ENCODE measurements at places on chromosomes 4 and X.

- no peaks in the 10 kb centered on the region for H3K27me3 ChIP-seq
- H3K4me1 ChIP-seq: no peaks in the 10 kb centered on the region
- no peak overlapping the region for H3K4me3 ChIP-seq
Measured at GRCh38 chr4:6097581-6097980, 79.3 kb upstream of the C4orf50 start.

- H3K4me3 ChIP-seq: no peak overlapping the region
- DNase-seq: no peak
- H3K27me3 ChIP-seq: no peaks in the 10 kb centered on the region
- H3K36me3 ChIP-seq: no peaks in the 10 kb centered on the region
- H3K27ac ChIP-seq: no peak overlapping the region
Measured at GRCh38 chr4:155745984-155746383, 12.8 kb upstream of the GUCY1B1 start.

DNA sequence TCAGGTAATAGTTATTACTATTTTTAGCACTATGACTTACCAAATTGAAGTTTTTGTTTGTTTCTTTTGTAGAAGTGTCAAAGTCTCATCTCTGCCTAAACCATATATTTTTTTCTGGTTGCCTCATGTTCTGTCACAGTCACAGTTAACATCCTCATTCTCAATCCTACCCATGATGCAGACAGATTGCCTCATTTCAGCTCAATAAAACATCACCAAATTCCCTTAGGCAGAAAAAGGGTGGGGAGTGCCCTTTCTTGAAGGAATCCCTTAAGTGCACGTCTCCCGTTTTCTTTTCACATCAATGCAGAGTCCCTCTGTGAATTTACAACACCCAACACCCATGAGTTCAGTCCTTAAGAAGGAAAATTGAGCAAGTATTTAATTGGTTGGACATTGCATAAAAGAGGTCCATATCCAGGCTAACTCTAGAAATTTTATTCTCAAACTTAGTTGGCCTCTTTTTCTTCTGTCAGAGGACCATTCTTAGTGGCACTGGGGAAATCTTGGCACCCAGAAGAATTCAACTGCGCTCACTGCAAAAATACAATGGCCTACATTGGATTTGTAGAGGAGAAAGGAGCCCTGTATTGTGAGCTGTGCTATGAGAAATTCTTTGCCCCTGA lies 103.7 kb upstream of the BMPR1B start:
- H3K4me1 ChIP-seq: no peaks in the 10 kb centered on the region
- H3K4me3 ChIP-seq: no peak overlapping the region
- peaks cover 8% of the 10 kb centered on the region for H3K36me3 ChIP-seq

GRCh38 chr4:33882246-33882990 lies 2361.9 kb downstream of the ARAP2 start:
- no peaks in the 10 kb centered on the region for H3K36me3 ChIP-seq
- no peak for DNase-seq
- H3K4me3 ChIP-seq: no peak overlapping the region
- no peak overlapping the region for H3K27ac ChIP-seq

DNA sequence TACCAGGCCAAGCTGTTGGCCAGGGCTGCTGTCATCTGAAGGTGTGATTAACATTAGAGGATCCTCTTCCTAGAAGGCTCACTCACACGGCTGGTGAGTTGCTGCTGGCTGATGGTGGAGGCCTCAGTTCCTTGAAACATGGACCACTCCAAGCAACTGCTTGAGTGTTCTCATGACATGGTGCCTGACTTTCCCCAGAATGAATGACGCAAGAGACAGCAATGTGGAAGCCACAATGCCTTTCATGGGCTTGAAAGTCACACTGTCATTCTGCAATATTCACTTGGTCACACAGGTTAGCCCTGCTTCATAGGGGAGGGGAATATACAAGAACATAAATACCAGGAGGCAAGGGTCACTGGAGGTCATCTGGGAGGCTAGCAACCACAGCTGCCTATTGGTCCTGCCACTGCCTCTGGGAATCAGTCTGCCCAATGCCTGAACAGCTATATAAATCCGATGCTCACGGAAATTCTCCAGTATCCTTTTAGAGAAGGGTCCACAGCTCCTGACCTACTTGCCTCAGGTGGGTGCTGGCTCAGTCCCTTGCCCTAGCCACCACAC lies 97.1 kb upstream of the MAML3 start:
- H3K27ac ChIP-seq: no peak overlapping the region
- no peak for DNase-seq
- peaks cover 15% of the 10 kb centered on the region for H3K4me1 ChIP-seq
- H3K27me3 ChIP-seq: no peaks in the 10 kb centered on the region
- no peaks in the 10 kb centered on the region for H3K36me3 ChIP-seq
- H3K4me3 ChIP-seq: no peak overlapping the region

DNA sequence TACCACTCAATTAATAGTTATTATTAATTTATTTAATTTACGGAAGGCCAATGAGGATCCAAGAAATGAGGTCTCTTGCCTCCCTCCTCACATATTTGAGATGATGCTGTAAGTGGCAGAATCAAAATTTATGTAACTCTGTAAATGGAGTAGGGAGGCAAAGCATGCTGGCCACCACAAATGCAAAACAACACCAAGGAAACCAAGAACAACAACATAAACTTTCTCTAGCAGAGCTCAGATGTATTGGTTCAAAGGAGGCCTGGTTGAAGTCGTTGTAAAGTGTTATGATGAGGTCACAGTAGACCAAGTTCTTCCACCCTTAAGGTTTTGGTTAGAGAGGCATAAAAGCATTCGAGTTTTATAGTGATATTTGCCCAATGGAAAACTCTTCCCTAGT lies 194.8 kb upstream of the FAT1 start:
- no peaks in the 10 kb centered on the region for H3K36me3 ChIP-seq
- peaks cover 24% of the 10 kb centered on the region for H3K4me1 ChIP-seq
- no peak overlapping the region for H3K4me3 ChIP-seq
- peak overlapping the region; percentile 95 for H3K27ac ChIP-seq

GRCh38 chr4:70991596-70991995 lies 1.9 kb upstream of the DCK start:
- DNase-seq: no peak
- H3K27ac ChIP-seq: no peak overlapping the region
- no peak overlapping the region for H3K4me3 ChIP-seq
- no peaks in the 10 kb centered on the region for H3K36me3 ChIP-seq
- peaks cover 15% of the 10 kb centered on the region for H3K4me1 ChIP-seq

GRCh38 chr4:175971388-175972179 lies 94.1 kb upstream of the WDR17 start:
- H3K27me3 ChIP-seq: no peaks in the 10 kb centered on the region
- H3K4me3 ChIP-seq: no peak overlapping the region
- no peaks in the 10 kb centered on the region for H3K36me3 ChIP-seq
- DNase-seq: no peak
- no peak overlapping the region for H3K27ac ChIP-seq
